SK-MEL-5 (cell line): ENCODE measurements at places on chromosomes 4 and X.

GRCh38 chrX:18883234-18883960 is 100.5 kb downstream of the PHKA2 start:
- no peak for DNase-seq

GRCh38 chr4:11252149-11252548 is 176.5 kb downstream of the HS3ST1 start:
- no peak for DNase-seq

GRCh38 chrX:112457788-112458187 is 221.9 kb downstream of the LHFPL1 start:
- no peak for DNase-seq

GRCh38 chr4:96471956-96472867 is 632.3 kb downstream of the PDHA2 start:
- no peak for DNase-seq

DNA sequence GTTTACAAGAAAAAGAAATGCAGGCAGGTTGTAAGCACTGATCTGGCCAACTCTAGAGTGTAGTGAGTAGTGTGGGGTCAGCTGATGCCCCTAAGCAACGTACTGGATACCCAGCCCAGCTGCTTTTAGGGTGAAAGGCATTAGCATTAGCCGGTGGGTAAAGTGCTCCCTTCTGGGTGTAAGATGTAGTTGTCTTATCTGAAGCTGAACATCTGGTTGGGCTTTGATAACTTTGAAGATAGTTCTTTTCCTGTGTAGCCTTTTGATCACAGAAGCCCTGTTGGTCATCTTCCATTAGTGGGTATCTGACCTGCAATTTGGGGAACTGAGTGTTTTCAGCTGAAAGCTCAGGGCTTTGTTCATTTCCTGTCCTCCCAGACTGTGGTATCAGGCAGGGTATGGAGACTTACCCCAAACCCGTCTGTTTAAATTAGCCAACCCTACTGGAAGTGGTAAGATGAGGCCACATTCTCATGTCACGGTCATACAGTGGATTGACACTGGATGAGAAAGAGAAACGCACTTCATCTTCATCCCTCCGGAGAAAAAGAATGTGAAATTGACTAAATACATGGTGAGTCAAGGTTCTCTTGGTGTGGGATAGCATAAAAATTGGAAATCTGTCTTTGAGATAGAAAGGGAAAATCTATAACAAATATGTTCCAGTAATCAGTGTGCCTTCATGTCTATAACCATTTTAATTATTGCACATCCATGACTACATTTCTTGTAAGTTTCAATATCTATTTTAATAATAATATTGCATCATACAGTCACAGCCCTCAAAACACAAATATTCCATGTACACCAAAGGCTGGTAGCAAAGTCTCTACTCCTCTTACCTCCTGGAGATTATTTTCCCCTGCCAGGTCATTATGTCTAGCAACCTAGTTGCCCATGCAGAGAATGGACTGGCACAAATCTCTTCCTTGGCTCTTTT is 8.7 kb downstream of the RHOH start:
- no peak for DNase-seq

GRCh38 chr4:152996111-152996571 is 60.0 kb downstream of the FHDC1 start:
- no peak for DNase-seq
